ENCODE measurements at places on chromosomes 16 and 17.

DNA sequence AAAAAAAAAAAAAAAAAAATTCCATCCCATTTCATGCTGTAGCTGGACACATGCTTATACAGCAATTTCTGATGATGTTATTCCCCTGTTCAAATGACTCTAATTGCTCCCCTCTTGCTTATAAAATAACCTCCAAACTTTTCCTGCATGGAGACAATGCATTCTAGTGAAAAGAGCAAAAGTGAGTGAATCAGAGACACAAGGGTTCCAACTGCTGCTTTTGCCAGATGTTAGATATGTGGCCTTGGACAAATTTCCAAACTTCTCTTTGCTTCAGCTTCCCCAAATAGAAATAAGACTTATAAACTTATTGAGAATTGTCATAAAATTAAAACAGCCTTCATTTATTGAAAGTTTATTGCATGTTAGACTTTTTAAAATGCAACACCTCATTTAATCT lies 65.0 kb upstream of the AXIN2 start:
- DNase-seq = no peak

DNA sequence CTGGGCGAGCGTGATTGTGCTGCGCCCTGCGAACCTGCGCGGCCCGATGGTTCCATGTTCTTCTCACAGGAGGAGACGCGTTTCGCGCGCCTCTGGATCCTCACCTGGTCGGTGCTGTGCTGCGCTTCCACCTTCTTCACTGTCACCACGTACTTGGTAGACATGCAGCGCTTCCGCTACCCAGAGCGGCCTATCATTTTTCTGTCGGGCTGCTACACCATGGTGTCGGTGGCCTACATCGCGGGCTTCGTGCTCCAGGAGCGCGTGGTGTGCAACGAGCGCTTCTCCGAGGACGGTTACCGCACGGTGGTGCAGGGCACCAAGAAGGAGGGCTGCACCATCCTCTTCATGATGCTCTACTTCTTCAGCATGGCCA lies 1.0 kb downstream of the FZD2 start:
- no peak for DNase-seq

DNA sequence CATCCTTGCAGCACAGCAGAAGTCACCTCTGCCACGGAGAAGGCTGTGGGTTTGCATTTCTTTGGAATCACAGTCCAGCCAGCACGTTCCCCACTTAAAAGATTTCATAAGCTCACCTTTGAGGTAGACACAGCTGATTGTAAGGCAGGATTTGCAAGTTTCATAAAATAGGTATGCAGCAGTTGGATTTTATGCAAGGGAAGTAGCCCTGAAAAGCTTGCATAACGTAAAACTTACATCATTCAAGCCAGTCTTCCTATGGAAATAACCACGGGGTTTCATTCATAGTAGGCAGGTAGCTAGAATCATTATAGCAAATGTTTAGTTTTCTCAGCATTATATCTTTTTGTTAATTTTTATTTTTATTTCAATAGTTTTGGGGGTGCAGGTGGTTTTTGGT lies 49.8 kb upstream of the ARHGAP44 start:
- DNase-seq = no peak

DNA sequence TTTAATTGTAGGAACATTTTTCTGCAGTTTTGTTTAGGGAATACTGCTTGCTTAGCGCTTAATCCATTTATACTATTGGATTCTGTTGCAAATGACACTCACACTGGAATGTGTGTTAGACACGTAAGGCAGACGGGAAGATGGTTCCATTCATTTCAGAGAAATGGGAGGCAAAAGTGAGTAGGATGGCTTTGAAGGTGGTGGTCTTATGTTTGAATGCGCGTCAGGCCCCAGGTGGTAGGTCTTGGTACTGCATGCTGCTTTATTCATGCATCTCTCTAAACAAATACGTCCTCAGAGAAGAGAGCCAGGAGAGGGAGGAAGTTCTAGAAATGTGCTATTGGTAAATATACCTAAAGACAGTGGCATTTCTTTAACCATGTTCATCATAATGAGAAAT lies 997.6 kb upstream of the RBFOX1 start:
- DNase-seq = no peak
